HFFc6 (cell line): ENCODE measurements at places on chromosomes 3 and 15.

- no peak for DNase-seq
Measured at GRCh38 chr15:83305704-83306291, 21.3 kb upstream of the BNC1 start.

DNA sequence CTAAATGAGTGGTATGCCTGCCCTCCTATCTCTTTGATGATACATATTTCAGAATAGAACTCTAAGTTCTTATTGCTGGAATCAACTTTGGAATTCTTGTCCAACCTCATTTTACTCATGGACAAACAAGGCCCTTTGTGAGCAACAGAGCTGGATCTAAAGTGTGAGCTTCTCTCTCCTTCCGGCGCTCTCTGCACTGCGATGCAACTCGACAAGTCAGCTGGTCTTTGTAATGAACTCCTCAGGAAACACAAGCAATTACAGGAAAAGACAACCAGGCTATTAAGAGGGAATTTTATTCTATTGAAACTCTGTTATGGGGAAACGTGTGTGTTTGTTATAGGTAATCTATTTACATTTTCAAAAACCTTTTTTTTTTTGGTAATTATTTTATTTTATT lies 20.3 kb upstream of the NRROS start:
- DNase-seq: no peak

DNA sequence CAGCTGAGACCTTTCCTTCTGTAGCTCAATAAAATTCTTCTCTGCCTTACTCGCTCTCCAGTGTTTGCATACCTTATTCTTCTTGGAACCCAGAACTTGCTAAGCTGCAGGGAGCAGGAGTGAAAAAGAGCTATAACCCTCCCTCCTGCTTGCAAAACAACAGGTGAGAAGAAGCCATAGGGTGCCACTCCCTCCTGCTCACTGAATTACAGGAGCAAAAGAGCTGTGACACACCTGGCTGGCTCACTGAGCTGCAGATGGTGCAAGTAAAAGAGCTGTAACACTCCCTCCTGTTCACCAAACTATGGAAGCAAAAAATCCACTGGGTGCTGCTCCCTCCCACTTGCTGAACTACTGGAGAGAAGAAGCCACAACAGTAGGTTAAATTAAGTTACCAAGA lies 44.2 kb upstream of the C2CD4B start:
- DNase-seq: no peak

DNA sequence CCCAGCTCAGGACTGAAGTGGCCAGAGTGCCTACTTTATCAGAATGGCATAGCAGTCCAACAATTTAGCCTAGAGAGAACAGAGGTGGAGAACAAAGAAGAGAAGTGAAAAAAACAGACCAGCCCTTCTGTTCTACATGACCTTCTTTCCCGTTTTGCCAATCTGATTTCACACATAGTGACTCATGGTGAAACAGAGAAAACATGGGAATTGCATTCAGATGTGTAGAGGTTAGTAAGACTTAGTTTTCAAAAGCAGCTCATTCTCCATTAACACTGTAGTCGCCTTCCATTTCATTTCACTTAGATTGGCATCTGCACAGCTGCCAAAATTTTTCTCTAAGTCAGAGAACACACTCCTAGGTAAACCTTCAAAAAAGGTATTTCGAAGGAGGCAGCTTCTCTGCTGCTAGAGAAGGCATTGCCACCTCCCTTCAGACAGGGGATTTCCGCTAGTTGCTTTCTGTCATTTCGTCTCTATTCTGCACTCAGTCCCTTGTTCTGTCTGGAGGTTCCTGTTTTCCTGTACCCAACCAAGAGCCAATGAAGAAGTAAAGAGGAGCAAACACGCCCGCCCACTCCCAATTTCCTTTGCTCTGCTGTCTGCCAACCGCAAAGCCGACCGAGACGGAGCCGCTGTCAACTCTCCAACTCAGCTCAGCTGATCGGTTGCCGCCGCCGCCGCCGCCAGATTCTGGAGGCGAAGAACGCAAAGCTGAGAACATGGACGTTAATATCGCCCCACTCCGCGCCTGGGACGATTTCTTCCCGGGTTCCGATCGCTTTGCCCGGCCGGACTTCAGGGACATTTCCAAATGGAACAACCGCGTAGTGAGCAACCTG lies at the start of gene ARL6IP5:
ARL6IP5 (plus strand) TSS at position 612 of the 842 bp plus-strand sequence; CDS start at position 723, 111 bp downstream.
- peak; percentile 91 for DNase-seq

- DNase-seq: no peak
Measured at GRCh38 chr3:196169836-196170240, 41.4 kb downstream of the ZDHHC19 start.

GRCh38 chr3:138455801-138456716 lies 21.6 kb downstream of the ESYT3 start:
- DNase-seq: peak; percentile 1

DNA sequence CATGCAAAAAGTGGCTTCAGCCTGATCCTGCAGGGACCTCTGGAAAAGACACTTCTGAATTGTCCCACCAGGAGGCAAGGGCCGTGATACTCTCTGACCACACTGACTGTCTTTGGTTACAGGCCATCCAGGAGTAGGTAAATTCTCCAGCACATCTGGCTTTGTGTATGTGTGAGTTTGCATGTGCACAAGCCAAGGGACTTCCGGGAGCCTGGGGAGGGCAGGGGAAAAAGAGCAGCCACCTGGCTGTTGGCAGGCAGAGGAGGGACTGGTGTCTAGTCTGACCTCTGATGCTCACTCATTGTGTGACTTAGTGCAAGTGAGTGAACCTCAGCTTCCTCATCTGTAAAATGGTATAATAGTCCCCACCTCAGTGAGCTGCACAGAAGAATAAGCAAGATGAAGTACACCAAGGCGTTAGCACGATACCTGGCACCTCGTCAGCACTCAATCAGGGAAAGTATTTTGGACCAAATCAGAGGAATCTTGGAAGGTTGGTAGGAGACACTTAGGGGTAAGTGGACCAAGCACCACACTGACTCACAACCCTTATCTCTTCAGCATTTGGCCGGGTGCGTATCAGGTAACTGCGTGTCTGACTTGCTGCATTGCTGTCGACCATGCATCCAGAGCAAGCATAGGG lies 19.1 kb downstream of the KLHL6 start:
- DNase-seq: no peak

- DNase-seq: no peak
Measured at GRCh38 chr15:50361756-50362155, 6.8 kb upstream of the GABPB1 start.

GRCh38 chr3:123300056-123300455 lies 98.3 kb downstream of the SEC22A start:
- no peak for DNase-seq

DNA sequence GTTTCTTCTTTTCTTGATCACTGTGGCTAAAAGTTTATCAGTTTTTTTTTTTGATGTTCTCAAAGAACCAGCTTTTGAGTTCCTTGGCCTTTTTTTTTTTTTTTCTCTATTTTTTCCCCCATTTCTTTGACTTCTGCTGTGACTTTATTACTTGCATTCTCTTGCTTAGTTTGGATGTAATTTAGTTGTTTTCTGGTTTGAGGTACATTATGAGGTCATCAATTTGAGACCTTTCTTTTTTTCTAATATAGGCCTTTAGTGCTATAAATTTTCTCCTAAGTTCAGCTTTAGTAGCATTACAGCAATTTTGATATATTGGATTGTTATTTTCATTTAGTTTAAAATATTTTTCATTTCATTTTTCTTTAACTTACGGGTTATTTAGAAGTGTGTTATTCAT lies 35.3 kb downstream of the TCF12 start:
- DNase-seq: no peak

GRCh38 chr3:7095116-7095515 lies 234.2 kb downstream of the GRM7 start:
- no peak for DNase-seq

DNA sequence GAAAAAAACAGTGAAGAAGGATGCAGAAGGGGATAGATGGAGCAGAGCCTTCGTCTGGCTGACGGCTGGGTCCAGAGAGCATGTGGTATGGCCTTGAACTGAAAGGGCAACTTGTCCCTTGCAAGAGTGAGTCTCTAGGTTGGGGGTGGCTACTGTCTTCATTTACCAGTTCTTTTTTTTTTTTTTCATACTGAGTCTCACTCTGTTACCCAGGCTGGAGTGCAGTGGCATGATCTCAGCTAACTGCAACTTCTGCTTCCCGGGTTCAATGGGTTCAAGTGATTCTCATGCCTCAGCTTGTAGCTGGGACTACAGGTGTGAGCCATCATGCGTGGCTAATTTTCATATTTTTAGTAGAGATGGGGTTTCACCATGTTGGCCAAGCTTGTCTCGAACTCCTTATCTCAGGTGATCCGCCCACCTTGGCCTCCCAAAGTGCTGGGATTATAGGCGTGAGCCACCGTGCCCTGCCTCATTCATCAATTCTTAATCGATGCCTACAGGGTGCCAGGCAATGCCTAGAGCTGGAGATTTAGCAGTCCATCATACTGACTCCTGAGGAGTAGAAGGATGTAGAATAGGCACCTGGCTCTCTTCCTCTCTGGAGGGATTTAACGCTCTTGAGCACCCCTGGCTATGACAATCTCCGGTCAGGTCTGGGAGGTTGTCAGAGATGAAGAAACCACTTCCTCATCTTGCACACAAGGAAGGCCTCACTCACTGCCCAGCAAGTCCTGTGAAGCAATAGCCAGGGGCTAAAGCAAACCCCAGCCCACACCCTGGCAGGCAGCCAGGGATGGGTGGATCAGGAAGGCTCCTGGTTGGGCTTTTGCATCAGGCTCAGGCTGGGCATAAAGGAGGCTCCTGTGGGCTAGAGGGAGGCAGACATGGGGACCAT lies at the start of gene CAMP:
CAMP (plus strand) TSS at position 880 of the 898 bp plus-strand sequence; CDS start at position 897, 17 bp downstream.
- no peak for DNase-seq

- DNase-seq: no peak
Measured at GRCh38 chr15:81924729-81925128, 121.1 kb downstream of the MEX3B start.

DNA sequence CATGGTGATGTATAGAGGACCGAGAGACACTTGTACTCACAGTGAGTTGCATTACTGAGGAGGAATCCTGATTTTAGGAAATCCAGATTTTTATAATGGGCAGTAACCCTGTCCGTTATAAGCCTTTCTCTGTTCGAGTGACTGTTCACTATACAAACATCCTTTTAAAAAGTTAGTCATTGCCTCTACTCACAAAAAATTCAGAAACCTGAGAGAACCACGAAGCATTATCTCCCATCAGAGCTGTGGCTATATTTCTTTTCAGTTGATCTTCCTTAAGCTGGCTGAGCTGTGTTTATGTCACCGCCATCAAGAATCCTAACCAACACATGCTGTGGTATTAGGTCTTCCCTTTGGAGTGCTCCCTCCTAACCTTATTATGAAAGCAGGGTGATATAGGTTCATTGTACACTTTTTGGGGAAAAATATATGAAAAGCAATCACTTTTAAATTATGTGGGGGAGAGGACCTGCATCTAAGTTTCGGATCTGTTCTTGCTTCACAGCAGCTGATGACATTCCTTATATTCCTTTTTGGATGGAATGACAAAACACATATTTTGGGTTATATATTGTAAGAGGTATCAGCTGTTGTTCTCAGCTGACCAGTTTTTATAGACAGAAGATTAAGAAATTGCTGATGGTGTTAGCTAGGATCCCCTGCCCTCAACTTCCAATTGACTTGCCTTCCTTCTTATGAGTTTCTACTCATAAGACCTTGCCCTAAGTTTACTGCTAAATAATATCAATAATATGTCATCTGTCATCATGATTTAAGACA lies 465.9 kb upstream of the RASGRP1 start:
- DNase-seq: peak; percentile 52

DNA sequence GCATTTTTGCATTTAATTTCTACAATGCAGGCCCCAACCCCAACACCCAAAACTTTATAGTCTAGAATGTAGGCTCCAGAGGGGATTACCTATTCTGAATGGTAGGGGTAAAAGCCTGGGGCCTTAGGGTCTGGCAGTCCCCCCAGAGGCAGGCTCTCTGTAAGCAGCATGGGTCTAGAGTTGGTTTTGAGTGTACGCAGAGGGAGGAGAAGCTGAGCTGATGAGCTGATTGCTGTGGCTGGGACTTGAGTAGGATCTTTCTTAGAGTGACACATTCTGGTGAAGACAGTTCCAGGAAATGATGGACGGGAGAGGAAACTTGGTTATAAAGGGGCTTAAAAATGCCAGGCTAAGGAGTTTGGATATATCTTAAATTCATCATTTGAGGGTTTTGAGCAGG lies 2.1 kb downstream of the LPP start:
- DNase-seq: no peak

GRCh38 chr3:89300526-89300925 lies 193.1 kb downstream of the EPHA3 start:
- no peak for DNase-seq

DNA sequence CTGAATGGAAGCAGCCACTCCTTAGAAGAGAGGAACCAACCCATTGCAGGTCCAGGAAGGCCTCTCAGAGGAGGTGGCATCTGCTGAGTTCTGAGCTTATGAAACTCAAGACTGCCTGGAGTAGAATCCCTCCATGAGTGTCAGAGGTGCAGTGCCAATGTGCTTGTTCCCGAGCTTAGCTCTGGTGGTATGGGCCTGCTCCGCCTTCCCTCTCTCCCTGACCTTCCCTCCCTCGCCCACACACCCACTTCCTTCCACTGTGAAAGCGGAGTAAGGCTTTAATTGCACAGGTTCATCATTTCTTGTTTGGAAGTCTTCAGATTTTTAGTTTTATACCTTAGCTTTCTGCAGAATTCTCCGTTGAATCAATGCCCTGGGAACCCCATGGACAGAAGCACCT lies 208.0 kb upstream of the BHLHE40 start:
- DNase-seq: no peak

GRCh38 chr15:50977162-50977561 lies 68.7 kb downstream of the AP4E1 start:
- no peak for DNase-seq

DNA sequence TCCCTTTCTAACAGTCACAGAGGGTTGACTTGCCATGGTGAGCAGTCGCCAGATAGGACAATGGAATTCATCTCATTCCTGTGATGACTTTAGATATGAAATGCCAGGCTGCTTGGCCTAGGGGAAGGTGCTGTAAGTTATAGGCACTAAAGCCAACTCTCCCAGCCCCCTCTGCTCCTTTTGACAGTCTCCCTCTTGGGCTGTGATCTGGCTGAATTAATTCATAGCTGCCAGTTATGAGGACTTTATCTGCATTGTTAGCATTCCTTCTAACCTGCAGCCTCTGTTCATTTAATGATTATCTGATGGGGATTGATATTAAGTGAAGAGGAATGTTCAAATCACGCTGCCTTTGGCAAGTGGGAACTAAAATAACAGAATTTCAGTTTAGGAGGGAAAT lies 427.1 kb upstream of the RASGRP1 start:
- DNase-seq: no peak

- DNase-seq: no peak
Measured at GRCh38 chr3:23111797-23112196, 91.3 kb upstream of the UBE2E2 start.

GRCh38 chr3:124686028-124686670 lies 44.1 kb upstream of the UMPS start:
- DNase-seq: no peak

DNA sequence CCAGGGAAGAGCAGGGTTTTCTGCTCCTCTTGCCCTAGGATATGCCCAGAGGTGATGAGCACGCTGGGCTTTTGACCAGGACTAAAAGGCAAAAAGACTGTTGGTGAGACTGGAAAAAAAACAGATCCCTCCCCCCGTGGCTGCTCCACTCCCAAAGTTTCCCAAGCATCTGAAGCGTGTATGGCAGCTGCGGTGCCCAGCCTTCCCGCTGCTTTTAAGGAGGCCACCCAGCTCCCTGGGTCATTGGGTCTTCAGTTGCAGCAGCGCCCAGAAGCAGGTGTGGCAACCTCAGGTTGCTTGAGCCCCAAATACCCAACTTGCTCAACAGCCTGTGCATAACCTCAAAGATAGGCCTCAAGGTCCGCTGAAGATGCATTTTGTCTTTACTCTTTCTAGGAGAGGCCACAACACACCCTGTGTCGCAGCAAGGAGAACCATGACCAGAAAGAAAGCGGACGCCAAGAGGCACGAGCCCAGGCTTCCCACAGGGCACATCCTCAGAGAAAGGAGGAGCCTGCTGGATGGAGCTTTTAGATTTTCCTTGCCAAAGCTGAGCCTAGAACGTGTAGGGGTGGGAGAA lies 2.0 kb downstream of the SRGAP3 start:
- DNase-seq: no peak
